IgD-negative memory B cell (primary cell): ENCODE measurements at places on chromosomes 16 and 17. TPM values are rescaled to one million over a fixed set of nuclear protein-coding genes. Genes with fewer than 3 reads are reported as not detected.

Gene IL17C
- not detected for polyA plus RNA-seq

Gene DOC2B
- polyA plus RNA-seq = not detected

Gene LRRC75A
- 1.7 TPM for polyA plus RNA-seq

Gene PRR35
- not detected for polyA plus RNA-seq

Gene HS3ST3B1
- polyA plus RNA-seq = 0.70 TPM

Gene NT5C3B
- 50.1 TPM for polyA plus RNA-seq

Gene FOXL1
- polyA plus RNA-seq = not detected

Gene HAPSTR1
- polyA plus RNA-seq = 20.2 TPM

Gene KRT27
- not detected for polyA plus RNA-seq

Gene CHST5
- polyA plus RNA-seq = not detected

Gene CDC6
- polyA plus RNA-seq = 0.93 TPM

Gene C1QL1
- not detected for polyA plus RNA-seq

Gene B4GALNT2
- not detected for polyA plus RNA-seq

Gene RHBDF1
- polyA plus RNA-seq = not detected

Gene PFAS
- 15.5 TPM for polyA plus RNA-seq

Gene TVP23C
- 2.9 TPM for polyA plus RNA-seq

Gene PDILT
- not detected for polyA plus RNA-seq

Gene CCDC78
- polyA plus RNA-seq = 0.74 TPM

Gene CTRB1
- polyA plus RNA-seq = not detected

Gene MYL4
- polyA plus RNA-seq = not detected

Gene P2RX1
- polyA plus RNA-seq = 2.4 TPM

Gene ENPP7
- polyA plus RNA-seq = 0.89 TPM

Gene CDRT15L2
- polyA plus RNA-seq = not detected

Gene PLLP
- 1.1 TPM for polyA plus RNA-seq

Gene NPIPA8
- not detected for polyA plus RNA-seq

Gene ZG16
- not detected for polyA plus RNA-seq

Gene E2F4
- 73.7 TPM for polyA plus RNA-seq

Gene ANKRD40CL
- not detected for polyA plus RNA-seq

Gene CCL8
- polyA plus RNA-seq = not detected

Gene CHP2
- not detected for polyA plus RNA-seq

Gene PPP4C
- 187 TPM for polyA plus RNA-seq

Gene OR3A3
- polyA plus RNA-seq = not detected

Gene SHPK
- polyA plus RNA-seq = 7.0 TPM

Gene PDE6G
- polyA plus RNA-seq = 1.5 TPM

Gene UTS2R
- polyA plus RNA-seq = not detected

Gene SHISA9
- not detected for polyA plus RNA-seq

Gene ICAM2
- 183 TPM for polyA plus RNA-seq

Gene TPSG1
- not detected for polyA plus RNA-seq

Gene SLC13A2
- not detected for polyA plus RNA-seq

Gene MON1B
- 33.2 TPM for polyA plus RNA-seq

Gene ACSM2B
- polyA plus RNA-seq = not detected
